Ovary (tissue), 10 donors: ENCODE measurements at places on chromosomes 12 and 14. TPM values are rescaled to one million over a fixed set of nuclear protein-coding genes. Genes with fewer than 3 reads are reported as not detected.

PROX2 gene
- not detected for total RNA-seq

PPP1R1A gene
- 25.2 TPM for total RNA-seq

COL2A1 gene
- 1.5 TPM for total RNA-seq

NOC4L gene
- 8.6 TPM for total RNA-seq

DNA sequence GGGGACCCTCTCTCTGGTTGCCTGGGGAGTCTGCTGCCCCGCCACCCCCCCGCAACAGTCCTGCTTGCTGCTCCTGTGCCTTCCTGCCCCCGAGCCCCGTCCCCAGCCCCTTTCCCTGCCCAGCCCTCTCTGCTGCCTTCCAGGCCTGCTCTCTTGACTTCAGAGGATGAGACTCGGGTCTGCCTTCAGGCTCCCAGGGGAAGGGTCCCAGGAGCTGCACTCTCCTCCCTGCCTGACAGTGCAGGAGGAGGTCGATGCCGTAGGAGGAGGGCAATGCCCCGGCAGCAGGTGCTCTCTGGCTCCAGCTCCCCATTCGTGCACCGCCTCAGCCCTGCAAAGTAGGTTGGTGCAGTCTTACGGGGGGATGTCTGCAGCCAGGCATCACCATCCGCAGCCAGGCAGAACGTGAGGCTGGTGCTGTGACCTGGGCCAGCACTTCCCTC lies 185.1 kb upstream of the C14orf180 start:
- DNase-seq: no peak
